Hepatocyte (in vitro differentiated cells): ENCODE measurements at places on chromosomes 16 and 17. TPM values are rescaled to one million over a fixed set of nuclear protein-coding genes. Genes with fewer than 3 reads are reported as not detected.
A peak's percentile ranks its signal among the peaks of the same experiment; 100 is the strongest.

DNA sequence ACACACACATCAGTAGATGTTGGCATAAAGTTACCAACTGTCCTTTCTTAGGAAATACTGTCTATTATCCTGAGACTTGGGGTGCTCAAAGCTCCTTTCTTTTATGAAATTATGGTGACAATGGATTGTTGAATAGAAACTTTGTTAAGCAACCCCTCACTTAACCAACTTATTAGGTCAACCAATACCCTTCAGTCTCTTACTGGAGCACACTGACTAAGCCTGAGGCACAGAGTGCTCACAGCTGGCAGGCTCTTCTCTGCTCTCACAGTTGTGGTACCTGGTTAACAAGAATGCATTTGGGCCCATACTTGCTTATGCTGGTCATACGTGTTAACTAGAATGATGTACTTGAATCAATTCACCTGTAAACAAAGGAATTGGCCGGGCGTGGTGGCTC lies 24.8 kb downstream of the CD300LF start:
- H3K27ac ChIP-seq = no peak overlapping the region
- no peak overlapping the region for H3K4me3 ChIP-seq
- no peaks in the 10 kb centered on the region for H3K4me1 ChIP-seq
- H3K27me3 ChIP-seq = peaks cover 7% of the 10 kb centered on the region

- no peaks in the 10 kb centered on the region for H3K36me3 ChIP-seq
- no peak for DNase-seq
- no peak overlapping the region for H3K27ac ChIP-seq
Measured at GRCh38 chr16:73217654-73218053, 169.7 kb upstream of the ZFHX3 start.

- H3K36me3 ChIP-seq = no peaks in the 10 kb centered on the region
- H3K27me3 ChIP-seq = no peaks in the 10 kb centered on the region
- no peak for DNase-seq
- no peak overlapping the region for H3K27ac ChIP-seq
Measured at GRCh38 chr17:54255696-54256095, 433.0 kb downstream of the KIF2B start.

GRCh38 chr16:85029408-85029784 lies 1.8 kb downstream of the KIAA0513 start:
- H3K4me3 ChIP-seq = no peak overlapping the region
- H3K27me3 ChIP-seq = no peaks in the 10 kb centered on the region
- peak; percentile 69 for DNase-seq
- peak overlapping the region; percentile 31 for H3K27ac ChIP-seq
- peaks cover 25% of the 10 kb centered on the region for H3K4me1 ChIP-seq
- no peaks in the 10 kb centered on the region for H3K36me3 ChIP-seq

DNA sequence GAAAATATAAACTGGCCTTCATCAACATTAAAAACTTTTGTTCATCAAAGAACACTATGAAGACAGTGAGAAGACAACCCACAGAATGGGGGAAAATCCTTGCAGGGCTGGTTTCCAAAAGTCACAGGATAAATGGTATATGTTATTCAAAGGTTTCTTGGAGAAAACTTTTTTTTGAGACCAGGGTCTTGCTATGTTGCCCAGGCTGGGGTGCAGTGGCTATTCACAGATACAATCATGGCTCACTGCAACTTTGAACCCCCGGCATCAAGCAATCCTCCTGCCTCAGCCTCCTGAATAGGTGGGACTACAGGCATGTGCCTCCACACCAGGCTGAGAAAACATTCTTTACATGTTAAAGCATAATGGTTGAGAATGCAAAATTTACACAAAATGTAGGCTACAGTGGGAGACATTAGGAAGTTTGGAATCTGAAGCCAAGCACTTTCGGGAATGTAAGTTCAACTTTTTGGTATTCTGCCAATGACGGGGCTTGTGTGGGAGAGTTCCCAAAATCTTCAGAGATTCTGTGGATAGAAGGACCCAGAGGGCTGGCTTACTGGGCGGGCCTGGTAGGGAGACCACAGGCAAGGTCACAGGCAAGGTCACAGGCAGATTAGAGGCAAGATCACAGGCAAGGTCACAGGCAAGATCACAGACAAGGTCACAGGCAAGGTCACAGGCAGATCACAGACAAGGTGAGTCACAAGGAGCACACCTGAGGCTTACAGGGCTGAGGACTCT lies 24.2 kb upstream of the ATP2A3 start:
- no peak overlapping the region for H3K4me3 ChIP-seq
- no peaks in the 10 kb centered on the region for H3K4me1 ChIP-seq
- DNase-seq = no peak
- H3K27ac ChIP-seq = no peak overlapping the region

The HP gene
- total RNA-seq = 374 and 430 TPM in 2 replicates

The TAT gene
- total RNA-seq = 3.9 and 4.2 TPM in 2 replicates

The PSMB3 gene
- 127 and 166 TPM in 2 replicates for total RNA-seq

The BPTF gene
- 46.3 and 51.9 TPM in 2 replicates for total RNA-seq

The RAB11FIP4 gene
- total RNA-seq = 35.6 and 36.7 TPM in 2 replicates

The CPD gene
- total RNA-seq = 80.6 and 87.3 TPM in 2 replicates

The PYY gene
- 3.2 TPM in 1 of 2 replicates, not detected in the other for total RNA-seq

The SLC5A11 gene
- total RNA-seq = 1.2 and 2.2 TPM in 2 replicates
